ENCODE measurements at places on chromosomes 1 and 21.

- peak overlapping the region; percentile 52 for H3K27ac ChIP-seq
- H3K27me3 ChIP-seq, result no peaks in the 10 kb centered on the region
- H3K4me3 ChIP-seq, result no peak overlapping the region
- peaks cover 3% of the 10 kb centered on the region for H3K4me1 ChIP-seq
These were observed 51.7 kb upstream of the MYOCOS start for GRCh38 chr1:171570295-171570694.

GRCh38 chr1:25664357-25665199 lies 48.0 kb downstream of the MAN1C1 start:
- no peak overlapping the region for H3K27ac ChIP-seq
- peaks cover 8% of the 10 kb centered on the region for H3K4me1 ChIP-seq
- peaks cover 2% of the 10 kb centered on the region for H3K36me3 ChIP-seq

DNA sequence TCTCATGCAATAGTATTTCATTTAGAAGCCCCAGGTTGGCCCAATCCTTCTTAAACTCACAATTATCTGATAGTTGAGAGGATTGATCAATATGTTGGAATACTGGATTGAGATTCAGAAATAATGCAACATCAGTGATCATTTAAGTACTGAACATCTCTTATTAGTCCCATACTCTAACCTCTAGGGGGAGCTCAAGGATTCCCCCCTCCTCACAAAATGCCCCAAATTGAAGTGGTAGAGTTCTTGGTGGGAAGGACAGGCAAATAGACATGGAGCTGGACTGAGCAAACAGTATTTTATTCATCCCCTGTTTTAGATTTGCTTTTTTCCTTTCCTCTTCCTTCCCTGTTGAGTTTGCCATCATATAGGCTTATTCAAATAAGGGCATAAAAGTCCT lies 62.8 kb downstream of the NGF start:
- H3K27ac ChIP-seq, result no peak overlapping the region
- no peak for DNase-seq
- H3K36me3 ChIP-seq, result no peaks in the 10 kb centered on the region

DNA sequence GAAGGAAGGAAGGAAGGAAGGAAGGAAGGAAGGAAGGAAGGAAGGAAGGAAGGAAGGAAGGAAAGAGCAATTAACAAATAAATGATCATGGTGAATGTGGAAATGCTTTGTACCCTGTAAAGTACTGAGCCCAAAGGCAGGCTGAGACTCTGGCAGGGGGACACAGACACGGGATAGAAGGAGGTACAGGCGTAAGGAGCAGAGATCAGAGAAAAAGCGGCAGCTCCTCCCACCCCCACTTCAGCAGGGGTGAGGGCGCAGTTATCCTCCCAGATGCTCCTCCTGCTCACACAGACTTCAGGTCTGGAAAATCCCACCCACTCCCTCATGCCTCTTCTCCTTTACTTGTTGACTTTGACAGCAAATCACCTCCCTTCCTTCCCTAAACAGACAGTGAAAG lies 464.5 kb downstream of the MATN1 start:
- no peak overlapping the region for H3K4me3 ChIP-seq
- H3K36me3 ChIP-seq, result no peaks in the 10 kb centered on the region
- peaks cover 33% of the 10 kb centered on the region for H3K27me3 ChIP-seq
- no peak for DNase-seq

DNA sequence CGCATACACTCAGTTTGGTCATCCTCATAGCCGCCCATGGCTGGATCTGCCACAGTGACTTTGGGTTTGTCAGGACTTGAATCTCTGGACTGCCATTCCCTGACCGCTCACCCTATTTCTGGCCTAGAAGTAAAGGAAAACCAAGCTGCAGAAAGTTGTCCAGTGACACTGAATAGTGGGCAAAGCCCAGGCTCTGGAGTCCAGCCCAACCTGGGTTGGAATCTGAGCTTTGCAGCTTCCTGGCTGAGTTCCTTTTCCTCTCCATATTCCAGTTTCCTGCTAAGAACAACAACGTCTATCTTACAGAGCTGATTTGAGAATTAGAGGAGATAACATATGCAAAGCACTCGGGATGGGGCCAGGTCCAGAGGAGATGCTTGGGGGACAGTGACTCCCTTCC lies 15.6 kb upstream of the EIF4G3 start:
- peak overlapping the region; percentile 60 for H3K27ac ChIP-seq
- no peak for DNase-seq
- H3K4me3 ChIP-seq, result no peak overlapping the region
- H3K4me1 ChIP-seq, result peaks cover 23% of the 10 kb centered on the region

DNA sequence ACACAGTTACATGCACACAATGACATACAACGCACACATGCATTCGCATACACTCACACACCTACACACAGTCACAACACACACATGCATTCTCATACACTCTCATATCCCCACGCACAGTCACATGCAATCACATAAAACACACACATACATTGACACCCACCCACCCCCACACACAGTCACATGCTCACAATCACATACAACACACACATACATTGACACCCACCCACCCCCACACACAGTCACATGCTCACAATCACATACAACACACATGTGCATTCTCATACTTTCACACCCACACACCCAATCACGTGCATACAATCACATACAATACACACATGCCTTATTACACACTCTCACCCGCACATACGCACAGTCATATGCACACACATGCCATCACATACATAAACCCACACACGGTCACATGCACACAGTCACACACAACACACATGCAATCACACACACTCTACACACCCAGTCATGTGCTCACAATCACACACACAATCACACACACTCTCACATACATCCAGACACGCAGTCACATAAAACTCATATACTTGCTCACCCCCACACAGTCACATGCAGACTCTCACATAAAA lies 134.3 kb downstream of the CASZ1 start:
- H3K4me1 ChIP-seq, result no peaks in the 10 kb centered on the region
- peaks cover 14% of the 10 kb centered on the region for H3K36me3 ChIP-seq
- H3K4me3 ChIP-seq, result no peak overlapping the region
- no peak for DNase-seq

GRCh38 chr1:224617410-224618355 lies 1.6 kb downstream of the CNIH3 start:
- H3K36me3 ChIP-seq, result no peaks in the 10 kb centered on the region
- no peak overlapping the region for H3K27ac ChIP-seq
- no peak for DNase-seq
- H3K27me3 ChIP-seq, result peaks cover 70% of the 10 kb centered on the region
- H3K4me1 ChIP-seq, result peaks cover 24% of the 10 kb centered on the region

All from central memory CD8-positive, alpha-beta T cell (primary cell).